ENCODE measurements at places on chromosomes 1 and 21.

- no peak for DNase-seq
These were observed 50.4 kb downstream of the KIF21B start for GRCh38 chr1:200972985-200973742.

- DNase-seq = no peak
These were observed 2.7 kb upstream of the HES3 start for GRCh38 chr1:6241107-6241886.

- no peak for DNase-seq
These were observed 4.4 kb downstream of the S100A8 start for GRCh38 chr1:153386500-153386901.

- DNase-seq = no peak
These were observed 178.8 kb upstream of the NFIA start for GRCh38 chr1:60903591-60903990.

DNA sequence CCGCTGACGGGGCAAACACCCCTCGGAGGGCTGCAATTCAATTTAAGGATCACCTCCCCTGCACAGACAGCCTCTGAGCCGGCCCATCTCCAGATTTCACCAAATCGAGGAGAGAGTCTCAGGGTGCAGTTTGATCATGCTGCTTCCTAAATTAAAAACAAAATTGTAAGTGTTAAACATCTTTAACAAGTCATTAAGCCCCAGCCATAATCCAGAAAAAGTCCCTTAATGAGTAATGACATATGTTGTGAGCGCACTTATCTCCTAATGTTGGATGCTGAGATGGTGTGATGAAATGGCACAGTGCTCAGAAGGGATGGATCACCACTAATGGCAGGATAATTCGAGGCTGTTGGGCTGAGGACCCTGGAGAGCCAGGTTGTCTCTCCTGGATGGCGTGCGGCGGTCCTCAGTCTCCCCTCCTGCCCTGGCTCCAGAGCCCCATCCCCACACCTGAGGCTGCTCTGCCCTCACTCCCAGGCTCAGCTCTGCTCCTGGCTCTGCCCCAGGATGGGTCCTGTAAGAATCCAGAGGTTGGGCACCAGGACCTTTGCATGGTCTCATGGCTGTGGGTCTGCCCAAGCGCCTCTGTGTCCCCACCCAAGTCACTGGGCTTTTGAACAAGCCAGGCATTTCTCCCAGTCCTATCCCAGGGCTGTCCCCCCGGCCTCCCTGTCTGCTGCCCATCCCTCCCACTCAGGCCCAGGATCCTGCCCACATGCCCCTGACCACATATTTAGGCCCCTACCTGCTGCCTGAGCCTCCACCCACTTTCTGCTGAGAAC is 224.4 kb upstream of the POU3F1 start:
- DNase-seq = no peak

DNA sequence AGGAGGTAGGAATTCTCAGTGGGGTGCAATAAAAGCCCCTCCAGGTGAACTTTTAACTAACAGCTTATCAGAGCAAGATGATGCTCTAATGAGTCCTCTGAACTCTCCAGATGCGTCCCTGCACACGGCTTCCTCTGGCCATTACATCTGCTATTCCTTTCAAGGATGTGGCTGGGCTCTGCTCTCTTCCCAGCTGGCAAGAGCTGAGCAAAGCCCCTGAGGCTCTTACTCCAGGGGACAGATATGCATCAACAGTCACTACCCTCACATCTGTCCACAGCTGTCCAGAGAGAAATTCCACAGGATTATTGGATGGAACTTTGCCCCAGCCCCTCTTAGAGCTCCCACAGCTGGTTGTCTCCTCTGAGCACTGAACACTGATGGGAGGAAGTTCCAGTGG is 267.8 kb downstream of the C1orf94 start:
- DNase-seq = no peak

GRCh38 chr1:27724961-27725373 is 794 bp upstream of the FAM76A start:
- peak; percentile 22 for DNase-seq

DNA sequence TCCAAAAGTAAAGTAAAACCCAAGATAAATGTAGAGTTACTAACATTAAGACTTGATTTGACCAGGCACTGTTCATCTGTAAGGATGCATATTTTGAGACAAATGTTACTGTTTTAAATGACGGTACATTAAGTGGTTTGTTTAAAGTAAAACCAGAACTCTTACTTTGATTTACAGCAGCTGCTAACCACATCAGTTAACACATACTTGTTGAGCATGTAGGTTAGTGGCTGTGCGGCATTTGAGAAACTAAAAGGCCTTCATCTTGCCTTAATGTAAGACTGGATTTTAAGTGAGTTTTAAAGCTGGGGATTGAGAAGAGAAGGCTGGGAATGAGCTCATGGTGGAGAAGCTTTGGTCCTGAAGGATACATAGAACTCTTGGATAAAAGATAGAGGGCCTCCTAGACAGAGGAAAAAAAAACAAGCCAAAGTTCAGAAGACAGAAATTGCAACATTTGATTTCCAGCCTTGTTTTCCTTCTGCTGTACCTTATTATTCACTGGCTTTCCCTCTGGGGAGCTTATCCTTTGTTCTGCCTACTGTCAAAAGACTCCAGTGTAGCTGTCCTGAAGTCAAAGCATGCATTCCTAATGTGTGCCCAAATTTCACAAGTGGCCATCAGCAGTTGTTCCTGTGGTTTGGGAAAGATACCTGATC is 66.6 kb downstream of the MTR start:
- peak; percentile 92 for DNase-seq

- no peak for DNase-seq
These were observed 50.0 kb upstream of the NPL start for GRCh38 chr1:182739545-182739944.

- DNase-seq = no peak
These were observed 164.1 kb downstream of the GALNT2 start for GRCh38 chr1:230230948-230231773.

Data from amniotic epithelial cell (primary cell).